ENCODE measurements at places on chromosomes 5 and 9. TPM values are rescaled to one million over a fixed set of nuclear protein-coding genes. Genes with fewer than 3 reads are reported as not detected.

Gene PCDHB6
- polyA plus RNA-seq, result 0.52 TPM

- H3K36me3 ChIP-seq, result no peaks in the 10 kb centered on the region
- no peak overlapping the region for H3K27ac ChIP-seq
- no peak overlapping the region for H3K4me3 ChIP-seq
- peak; percentile 44 for DNase-seq
- H3K4me1 ChIP-seq, result no peaks in the 10 kb centered on the region
Observed at GRCh38 chr9:128412120-128412790, 8.4 kb upstream of the CERCAM start.

DNA sequence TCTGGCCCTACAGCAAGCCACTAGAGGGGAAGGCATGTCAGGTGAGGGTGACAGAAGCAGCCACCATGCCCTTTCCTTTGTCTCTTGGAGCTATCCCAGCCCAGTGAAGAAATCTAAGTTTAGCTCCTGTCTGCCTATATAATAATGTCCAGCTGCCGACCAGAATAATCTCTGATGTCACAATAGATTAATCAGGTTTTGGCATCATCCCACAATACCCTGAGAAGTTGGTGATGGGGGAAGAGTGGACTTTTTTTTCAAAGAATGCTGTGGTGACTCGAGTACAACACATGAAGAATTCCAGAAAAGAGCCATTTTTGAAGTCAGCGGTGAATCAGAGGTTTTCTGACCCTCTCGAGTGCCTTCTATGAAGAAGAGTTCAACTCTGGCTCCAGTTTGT lies 1.7 kb upstream of the TSLP start:
- H3K4me3 ChIP-seq, result no peak overlapping the region
- H3K4me1 ChIP-seq, result no peaks in the 10 kb centered on the region
- H3K27me3 ChIP-seq, result peaks cover 5% of the 10 kb centered on the region
- DNase-seq, result no peak
- H3K27ac ChIP-seq, result no peak overlapping the region
- no peaks in the 10 kb centered on the region for H3K36me3 ChIP-seq

GRCh38 chr5:36877667-36878391 lies 1.3 kb downstream of the NIPBL start:
- H3K27me3 ChIP-seq, result no peaks in the 10 kb centered on the region
- peaks cover 4% of the 10 kb centered on the region for H3K4me1 ChIP-seq
- H3K27ac ChIP-seq, result peak overlapping the region; percentile 97
- no peaks in the 10 kb centered on the region for H3K36me3 ChIP-seq
- DNase-seq, result peak; percentile 48

DNA sequence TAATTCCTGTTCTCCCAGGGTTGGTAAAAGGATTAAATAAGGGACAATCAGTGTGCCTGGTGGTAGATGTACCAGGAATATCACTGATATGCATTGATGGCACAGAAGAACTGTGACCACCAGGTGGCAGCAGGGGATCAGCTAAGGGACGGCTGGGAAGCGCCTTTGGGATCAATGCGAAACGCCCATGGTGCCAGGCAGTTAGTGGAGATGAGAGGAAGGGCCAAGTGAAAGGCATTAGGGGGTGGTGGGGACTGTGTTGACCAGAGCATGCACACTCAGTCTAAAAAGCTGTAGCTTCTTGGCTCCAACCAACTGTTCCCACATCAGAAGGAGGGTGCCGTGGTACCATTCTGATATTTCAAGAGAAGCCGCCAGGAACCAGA lies 55.6 kb downstream of the ARHGEF37 start:
- H3K27me3 ChIP-seq, result no peaks in the 10 kb centered on the region
- H3K4me1 ChIP-seq, result peaks cover 4% of the 10 kb centered on the region
- peak; percentile 57 for DNase-seq

GRCh38 chr9:95458666-95459065 lies 58.1 kb downstream of the PTCH1 start:
- no peak overlapping the region for H3K27ac ChIP-seq
- no peaks in the 10 kb centered on the region for H3K27me3 ChIP-seq
- H3K4me3 ChIP-seq, result no peak overlapping the region
- peaks cover 64% of the 10 kb centered on the region for H3K36me3 ChIP-seq
- H3K4me1 ChIP-seq, result no peaks in the 10 kb centered on the region
- no peak for DNase-seq

DNA sequence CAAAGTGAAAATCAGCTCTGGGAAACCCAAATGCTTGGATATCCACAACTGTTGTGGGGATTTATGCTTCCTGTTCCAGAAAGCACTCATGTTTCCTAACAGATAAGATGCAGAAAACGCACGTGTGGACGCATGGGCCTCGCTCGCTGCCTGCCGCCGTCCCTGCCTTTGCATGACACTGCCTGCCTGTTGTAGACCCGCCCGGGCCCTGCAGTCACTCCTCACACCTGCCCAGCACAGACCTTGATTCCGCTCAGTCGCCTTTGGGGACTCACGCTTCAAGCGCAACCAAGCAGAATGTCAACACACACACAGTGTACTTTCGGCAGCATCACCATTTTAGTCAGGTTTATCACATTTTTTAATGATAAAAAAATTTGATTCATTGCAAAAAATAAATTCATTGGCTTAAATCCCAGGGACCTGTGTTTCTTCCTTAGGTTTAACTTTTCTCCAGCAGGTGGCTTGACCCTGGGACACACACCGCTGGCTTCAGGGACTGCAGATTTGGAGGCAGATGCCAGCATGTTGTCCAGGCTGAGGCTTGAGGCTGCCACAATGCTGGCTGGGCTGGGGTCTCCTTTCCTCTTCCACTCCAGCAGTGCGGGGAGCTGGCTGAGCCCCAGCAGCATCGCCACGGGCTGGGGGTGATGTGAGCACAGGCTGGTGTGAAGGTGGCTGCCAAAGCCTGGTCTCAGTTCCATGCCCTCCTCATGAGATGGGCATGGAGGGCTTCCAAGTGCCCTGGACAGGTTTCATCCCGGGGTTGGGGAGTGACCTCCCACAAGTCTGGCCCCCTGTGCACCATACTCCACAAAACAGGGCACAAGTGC lies 416.9 kb upstream of the IRX4 start:
- H3K27me3 ChIP-seq, result no peaks in the 10 kb centered on the region
- H3K4me3 ChIP-seq, result no peak overlapping the region
- no peaks in the 10 kb centered on the region for H3K36me3 ChIP-seq

- no peaks in the 10 kb centered on the region for H3K4me1 ChIP-seq
- no peaks in the 10 kb centered on the region for H3K36me3 ChIP-seq
- no peak overlapping the region for H3K27ac ChIP-seq
- no peak overlapping the region for H3K4me3 ChIP-seq
Observed at GRCh38 chr9:98341157-98342097, 86.0 kb upstream of the TBC1D2 start.

Gene SPATA31C1
- polyA plus RNA-seq, result not detected

Gene DENND1A
- 43.4 TPM for polyA plus RNA-seq

Gene NUTM2G
- polyA plus RNA-seq, result not detected

DNA sequence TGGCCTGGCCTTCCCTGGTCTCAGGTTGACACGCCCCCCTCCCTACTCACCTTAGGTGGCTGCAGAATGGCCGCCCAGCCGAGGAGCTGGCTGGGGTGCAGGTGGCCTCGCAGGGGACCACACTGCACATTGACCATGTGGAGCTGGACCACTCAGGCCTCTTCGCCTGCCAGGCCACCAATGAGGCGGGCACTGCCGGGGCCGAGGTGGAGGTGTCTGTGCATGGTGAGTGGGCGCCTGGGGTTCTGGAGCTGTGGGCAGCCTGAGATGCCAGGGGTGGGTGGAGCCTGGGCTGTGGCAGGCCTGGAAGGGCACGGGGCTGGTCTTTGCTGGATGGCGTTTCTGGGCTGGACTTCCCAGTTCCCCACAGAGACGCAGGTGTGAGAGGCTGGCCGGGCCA lies 88.7 kb upstream of the ASS1 start:
- no peak overlapping the region for H3K27ac ChIP-seq
- no peaks in the 10 kb centered on the region for H3K36me3 ChIP-seq
- DNase-seq, result no peak
- no peak overlapping the region for H3K4me3 ChIP-seq
- no peaks in the 10 kb centered on the region for H3K27me3 ChIP-seq

DNA sequence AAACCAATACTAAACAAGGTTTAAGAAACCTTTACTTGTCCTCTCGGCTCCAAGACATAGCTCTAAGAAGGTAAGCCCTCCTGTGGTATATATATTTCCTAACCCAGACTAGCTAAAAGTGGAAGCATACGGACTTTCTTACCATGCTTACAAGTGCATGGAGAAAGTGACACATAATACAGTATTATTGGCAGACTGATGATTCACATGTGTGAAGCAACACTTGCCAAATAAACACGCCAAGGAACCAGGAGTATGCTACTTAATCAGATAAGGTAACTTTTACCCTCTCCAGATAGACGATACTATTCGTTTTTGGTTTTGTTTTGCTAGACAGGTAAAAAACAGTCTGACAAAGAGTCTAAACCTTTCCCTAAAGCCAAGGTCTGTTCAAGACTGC lies 264.1 kb downstream of the MLLT3 start:
- peaks cover 6% of the 10 kb centered on the region for H3K36me3 ChIP-seq
- peak; percentile 44 for DNase-seq
- peaks cover 18% of the 10 kb centered on the region for H3K4me1 ChIP-seq

DNA sequence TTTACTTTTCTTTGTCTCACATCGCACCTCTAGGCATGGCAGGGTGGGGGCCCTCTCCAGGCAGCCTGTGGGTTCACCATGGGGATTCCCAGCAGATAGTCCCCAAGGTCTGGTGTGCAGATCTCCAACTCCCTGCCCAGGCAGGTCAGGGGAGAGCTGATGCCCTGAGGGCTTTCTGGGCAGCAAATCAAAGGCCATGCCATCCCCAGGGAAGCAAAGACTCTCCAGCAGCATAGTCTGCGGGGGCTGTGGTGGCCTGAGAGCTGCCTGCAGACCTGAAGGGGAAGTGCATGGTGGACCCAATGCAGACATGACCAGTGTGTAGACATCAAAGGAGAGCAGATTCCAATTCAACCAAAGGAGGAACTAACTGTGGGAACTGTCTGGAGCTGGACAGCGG lies 7.7 kb downstream of the NEURL1B start:
- no peaks in the 10 kb centered on the region for H3K36me3 ChIP-seq
- no peak for DNase-seq
- H3K4me3 ChIP-seq, result no peak overlapping the region
- H3K27me3 ChIP-seq, result no peaks in the 10 kb centered on the region
- H3K4me1 ChIP-seq, result no peaks in the 10 kb centered on the region

- no peaks in the 10 kb centered on the region for H3K36me3 ChIP-seq
- no peak overlapping the region for H3K4me3 ChIP-seq
- H3K4me1 ChIP-seq, result no peaks in the 10 kb centered on the region
- DNase-seq, result no peak
Observed at GRCh38 chr5:36378551-36378950, 76.8 kb upstream of the RANBP3L start.

- H3K4me3 ChIP-seq, result no peak overlapping the region
- H3K27ac ChIP-seq, result no peak overlapping the region
- H3K27me3 ChIP-seq, result no peaks in the 10 kb centered on the region
- H3K36me3 ChIP-seq, result peaks cover 9% of the 10 kb centered on the region
Observed at GRCh38 chr5:94690778-94691177, 72.3 kb downstream of the SLF1 start.

Measured in small intestine (tissue), 16 donors.